ENCODE measurements at places on chromosomes 16 and 17.
A peak's percentile ranks its signal among the peaks of the same experiment; 100 is the strongest.

DNA sequence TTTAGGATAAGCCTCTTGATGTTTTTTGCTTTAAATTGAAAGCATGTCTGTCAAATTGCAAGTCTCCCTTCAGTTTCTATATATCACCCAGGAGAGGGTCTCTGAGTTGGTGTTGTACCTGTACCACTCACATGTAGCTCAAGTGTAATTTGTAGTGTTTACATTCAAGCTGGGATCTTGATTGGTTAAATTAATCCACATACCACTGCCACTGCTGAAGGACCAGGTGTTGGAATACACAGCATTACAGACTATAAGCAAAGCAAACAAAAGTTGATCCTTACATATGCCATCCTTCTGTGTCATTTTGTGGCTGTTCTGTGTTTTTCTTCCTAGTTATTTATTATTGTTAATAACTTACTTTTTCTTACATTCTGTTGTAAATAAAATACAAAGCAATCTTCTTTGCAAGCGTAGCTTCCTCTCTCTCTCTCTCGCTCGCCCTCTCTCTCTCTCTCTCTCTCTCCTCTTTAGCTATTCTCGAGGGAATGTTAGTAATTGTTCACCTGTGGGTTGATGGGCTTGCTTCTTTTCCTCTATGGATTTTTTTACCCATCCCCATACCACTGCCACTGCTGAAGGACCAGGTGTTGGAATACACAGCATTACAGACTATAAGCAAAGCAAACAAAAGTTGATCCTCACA is 20.8 kb upstream of the NOL11 start:
- DNase-seq = no peak
- H3K27ac ChIP-seq = no peak overlapping the region
- H3K4me3 ChIP-seq = no peak overlapping the region
- H3K27me3 ChIP-seq = no peaks in the 10 kb centered on the region

DNA sequence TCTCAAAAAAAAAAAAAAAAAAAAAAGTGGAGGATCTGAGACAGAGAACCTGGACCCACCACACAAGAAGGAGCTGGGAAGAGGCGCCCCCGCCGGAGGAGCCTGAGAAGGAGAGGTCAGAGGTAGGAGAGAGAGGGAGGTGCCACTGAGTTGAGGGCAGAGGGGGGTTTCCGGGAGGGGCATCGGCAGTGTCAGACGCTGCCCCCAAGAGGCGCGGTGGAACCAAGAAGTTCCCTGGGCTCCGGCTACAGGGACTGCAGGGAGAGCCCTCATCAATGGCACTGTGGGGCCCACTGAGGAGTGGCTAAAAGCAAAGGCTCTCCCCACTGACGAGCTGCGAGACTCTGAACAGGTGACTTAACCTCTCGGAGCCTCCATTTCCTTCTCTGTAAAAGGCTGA is 4.2 kb downstream of the CCDC42 start:
- H3K4me1 ChIP-seq = peaks cover 10% of the 10 kb centered on the region
- H3K27ac ChIP-seq = no peak overlapping the region
- no peaks in the 10 kb centered on the region for H3K27me3 ChIP-seq
- H3K36me3 ChIP-seq = no peaks in the 10 kb centered on the region

GRCh38 chr16:50265716-50266336 is 525 bp upstream of the ADCY7 start:
- no peaks in the 10 kb centered on the region for H3K36me3 ChIP-seq
- H3K4me1 ChIP-seq = peaks cover 16% of the 10 kb centered on the region
- no peak overlapping the region for H3K4me3 ChIP-seq
- peak overlapping the region; percentile 46 for H3K27ac ChIP-seq

GRCh38 chr16:825341-826061 is 25.0 kb upstream of the GNG13 start:
- no peaks in the 10 kb centered on the region for H3K27me3 ChIP-seq
- no peak overlapping the region for H3K4me3 ChIP-seq
- H3K4me1 ChIP-seq = no peaks in the 10 kb centered on the region
- DNase-seq = no peak
- no peaks in the 10 kb centered on the region for H3K36me3 ChIP-seq
- H3K27ac ChIP-seq = no peak overlapping the region

GRCh38 chr17:50630524-50631194 is 4.0 kb upstream of the ABCC3 start:
- H3K4me3 ChIP-seq = no peak overlapping the region
- H3K4me1 ChIP-seq = peaks cover 19% of the 10 kb centered on the region
- H3K36me3 ChIP-seq = no peaks in the 10 kb centered on the region
- peaks cover 24% of the 10 kb centered on the region for H3K27me3 ChIP-seq
- no peak overlapping the region for H3K27ac ChIP-seq
- no peak for DNase-seq

DNA sequence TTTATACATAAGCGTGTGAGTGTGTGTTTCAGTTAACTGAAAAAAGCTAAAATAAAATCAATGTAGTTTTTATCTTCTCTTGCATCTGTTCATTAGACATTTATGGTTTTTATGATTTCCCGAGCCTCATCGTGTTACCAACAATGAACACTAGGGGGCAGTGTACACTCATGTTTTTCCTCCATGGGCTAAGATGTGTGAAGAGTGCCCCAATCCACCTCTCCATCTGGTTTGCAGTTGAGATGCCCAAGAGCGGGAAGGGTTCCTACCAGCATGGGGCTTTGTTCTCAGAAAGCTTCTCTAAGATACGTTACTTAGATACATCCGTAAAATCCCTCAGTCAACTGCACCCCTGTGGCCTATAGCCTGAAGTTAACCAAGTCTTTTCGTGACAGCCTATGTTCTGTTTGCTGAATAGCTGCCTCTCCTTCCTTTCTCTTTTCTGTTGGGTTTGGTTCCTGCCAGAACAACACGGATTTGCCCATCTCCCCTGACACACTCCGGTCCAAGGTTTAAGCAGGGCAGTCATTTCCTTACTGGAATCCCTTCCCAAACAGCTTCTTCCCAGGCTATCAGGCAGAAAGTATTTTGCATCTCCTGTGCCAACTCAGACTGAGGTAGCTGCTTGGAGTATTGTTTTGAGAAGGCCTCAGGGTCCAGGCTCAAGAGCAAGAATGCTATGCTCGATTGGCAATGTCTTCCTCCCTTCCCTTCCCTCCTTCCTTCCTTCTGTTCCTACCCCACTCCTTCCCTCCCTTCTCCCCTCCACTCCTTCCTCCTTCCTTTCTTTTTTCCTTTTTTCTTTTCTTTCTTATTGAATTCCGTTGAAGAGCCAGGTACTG is 12.9 kb upstream of the ELAC2 start:
- no peaks in the 10 kb centered on the region for H3K27me3 ChIP-seq
- no peaks in the 10 kb centered on the region for H3K36me3 ChIP-seq
- no peak overlapping the region for H3K4me3 ChIP-seq
- no peak overlapping the region for H3K27ac ChIP-seq
- peak; percentile 65 for DNase-seq
- no peaks in the 10 kb centered on the region for H3K4me1 ChIP-seq

GRCh38 chr16:49789616-49790015 is 66.3 kb downstream of the ZNF423 start:
- H3K4me1 ChIP-seq = peaks cover 18% of the 10 kb centered on the region
- H3K36me3 ChIP-seq = no peaks in the 10 kb centered on the region
- no peaks in the 10 kb centered on the region for H3K27me3 ChIP-seq
- no peak for DNase-seq

GRCh38 chr17:5378566-5379207 is 40.8 kb downstream of the NUP88 start:
- H3K4me3 ChIP-seq = no peak overlapping the region
- H3K27ac ChIP-seq = no peak overlapping the region
- H3K4me1 ChIP-seq = no peaks in the 10 kb centered on the region
- H3K27me3 ChIP-seq = no peaks in the 10 kb centered on the region

GRCh38 chr16:19851476-19851875 is 33.2 kb downstream of the GPRC5B start:
- no peaks in the 10 kb centered on the region for H3K4me1 ChIP-seq
- H3K36me3 ChIP-seq = no peaks in the 10 kb centered on the region
- no peak overlapping the region for H3K4me3 ChIP-seq
- no peak for DNase-seq

DNA sequence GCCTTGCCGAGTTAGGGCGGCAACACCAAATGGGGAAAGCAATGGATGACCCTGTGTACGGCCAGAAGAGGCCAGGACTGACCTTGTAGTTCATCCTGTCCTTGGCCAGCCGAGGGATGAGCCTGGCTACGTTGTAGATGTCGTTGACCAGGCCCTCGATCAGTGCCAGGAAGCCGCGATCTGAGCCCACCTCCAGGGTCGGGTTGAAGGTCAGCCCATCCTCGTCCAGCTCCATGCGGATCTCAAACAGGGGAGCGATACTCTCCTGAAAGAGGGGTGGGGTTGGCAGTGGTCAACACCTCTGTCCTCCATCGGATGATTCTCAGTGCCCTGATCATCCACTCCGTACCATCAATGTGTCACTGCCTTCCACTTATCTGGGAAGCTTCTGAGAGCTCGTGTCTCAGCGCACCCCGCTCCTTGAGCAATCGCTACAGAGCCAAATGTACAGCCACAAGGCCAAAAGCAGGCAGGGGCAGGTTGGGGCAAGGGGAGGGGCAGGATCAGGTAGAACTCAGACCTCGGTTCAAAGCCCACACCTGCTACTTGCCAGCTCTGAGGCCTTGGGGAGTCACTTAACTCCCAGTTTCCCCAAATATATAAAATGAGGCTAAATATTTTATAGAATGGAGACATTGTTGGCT is 39.9 kb downstream of the DNAH17 start:
- no peaks in the 10 kb centered on the region for H3K36me3 ChIP-seq
- no peaks in the 10 kb centered on the region for H3K4me1 ChIP-seq
- DNase-seq = no peak
- H3K27me3 ChIP-seq = no peaks in the 10 kb centered on the region

- no peaks in the 10 kb centered on the region for H3K27me3 ChIP-seq
- H3K27ac ChIP-seq = no peak overlapping the region
- H3K4me3 ChIP-seq = no peak overlapping the region
- no peaks in the 10 kb centered on the region for H3K4me1 ChIP-seq
- no peaks in the 10 kb centered on the region for H3K36me3 ChIP-seq
These were observed 883.3 kb downstream of the CDH11 start for GRCh38 chr16:64238571-64238970.

DNA sequence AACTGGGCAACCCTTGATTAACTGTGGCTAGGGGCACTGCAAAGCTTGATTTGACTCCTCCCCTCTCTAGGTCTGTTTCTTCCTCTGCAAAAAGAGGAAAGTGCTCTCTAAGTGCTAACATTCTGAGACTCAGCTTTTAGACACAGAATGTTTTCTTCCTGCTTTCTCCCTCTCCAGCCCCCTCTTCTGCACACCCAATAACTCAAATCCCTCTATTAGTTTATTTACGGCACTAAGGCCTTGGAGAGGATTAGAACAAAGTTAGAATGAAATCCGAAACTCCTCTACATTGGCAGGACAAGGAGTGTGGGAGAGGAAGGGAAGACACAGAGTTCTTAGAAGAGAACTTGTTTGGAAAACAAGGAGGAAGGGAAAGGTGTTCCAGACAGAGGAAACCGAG is 3.3 kb upstream of the SBK1 start:
- H3K4me1 ChIP-seq = peaks cover 4% of the 10 kb centered on the region
- H3K27ac ChIP-seq = no peak overlapping the region

GRCh38 chr16:3007059-3007956 is 5.4 kb upstream of the CLDN9 start:
- peaks cover 51% of the 10 kb centered on the region for H3K4me1 ChIP-seq
- DNase-seq = no peak
- no peaks in the 10 kb centered on the region for H3K27me3 ChIP-seq
- peak overlapping the region; percentile 100 for H3K27ac ChIP-seq
- no peak overlapping the region for H3K4me3 ChIP-seq
- H3K36me3 ChIP-seq = no peaks in the 10 kb centered on the region

DNA sequence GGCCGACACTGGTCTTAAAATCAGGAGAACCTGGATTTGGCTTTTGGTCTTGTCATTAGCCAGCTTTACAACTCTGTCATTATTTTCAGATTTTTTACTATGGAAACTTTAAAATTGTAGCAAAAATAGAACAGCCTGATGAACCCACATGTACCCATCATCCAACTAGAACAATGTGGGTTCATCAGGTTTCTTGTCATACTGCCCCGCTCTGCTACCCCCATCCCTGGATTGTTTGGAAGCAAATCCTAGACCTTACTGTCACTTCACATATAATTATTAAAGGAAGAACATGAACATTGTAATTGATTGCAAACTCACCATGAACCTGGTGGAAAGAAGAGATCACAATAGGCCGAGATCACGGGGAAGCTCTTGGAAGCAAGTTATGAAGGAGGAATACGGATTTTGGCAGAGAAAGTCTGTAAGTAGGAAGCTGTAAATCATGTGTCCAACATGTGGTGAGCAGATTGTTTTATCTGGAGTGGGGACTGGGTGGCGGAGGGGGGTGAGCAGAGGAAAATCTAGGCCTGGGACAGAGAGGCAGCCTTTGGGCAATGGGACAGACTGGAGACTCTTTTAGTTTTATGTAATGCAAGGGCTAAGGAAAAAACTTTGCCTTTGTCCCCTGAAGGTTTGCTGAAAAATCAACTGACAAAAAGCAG is 67.0 kb downstream of the PITPNC1 start:
- H3K27me3 ChIP-seq = no peaks in the 10 kb centered on the region
- H3K36me3 ChIP-seq = no peaks in the 10 kb centered on the region
- H3K4me3 ChIP-seq = no peak overlapping the region
- no peak overlapping the region for H3K27ac ChIP-seq

GRCh38 chr17:54867634-54868033 is 33.0 kb upstream of the TOM1L1 start:
- no peaks in the 10 kb centered on the region for H3K36me3 ChIP-seq
- no peak overlapping the region for H3K27ac ChIP-seq
- DNase-seq = no peak
- H3K4me3 ChIP-seq = no peak overlapping the region
- no peaks in the 10 kb centered on the region for H3K27me3 ChIP-seq

DNA sequence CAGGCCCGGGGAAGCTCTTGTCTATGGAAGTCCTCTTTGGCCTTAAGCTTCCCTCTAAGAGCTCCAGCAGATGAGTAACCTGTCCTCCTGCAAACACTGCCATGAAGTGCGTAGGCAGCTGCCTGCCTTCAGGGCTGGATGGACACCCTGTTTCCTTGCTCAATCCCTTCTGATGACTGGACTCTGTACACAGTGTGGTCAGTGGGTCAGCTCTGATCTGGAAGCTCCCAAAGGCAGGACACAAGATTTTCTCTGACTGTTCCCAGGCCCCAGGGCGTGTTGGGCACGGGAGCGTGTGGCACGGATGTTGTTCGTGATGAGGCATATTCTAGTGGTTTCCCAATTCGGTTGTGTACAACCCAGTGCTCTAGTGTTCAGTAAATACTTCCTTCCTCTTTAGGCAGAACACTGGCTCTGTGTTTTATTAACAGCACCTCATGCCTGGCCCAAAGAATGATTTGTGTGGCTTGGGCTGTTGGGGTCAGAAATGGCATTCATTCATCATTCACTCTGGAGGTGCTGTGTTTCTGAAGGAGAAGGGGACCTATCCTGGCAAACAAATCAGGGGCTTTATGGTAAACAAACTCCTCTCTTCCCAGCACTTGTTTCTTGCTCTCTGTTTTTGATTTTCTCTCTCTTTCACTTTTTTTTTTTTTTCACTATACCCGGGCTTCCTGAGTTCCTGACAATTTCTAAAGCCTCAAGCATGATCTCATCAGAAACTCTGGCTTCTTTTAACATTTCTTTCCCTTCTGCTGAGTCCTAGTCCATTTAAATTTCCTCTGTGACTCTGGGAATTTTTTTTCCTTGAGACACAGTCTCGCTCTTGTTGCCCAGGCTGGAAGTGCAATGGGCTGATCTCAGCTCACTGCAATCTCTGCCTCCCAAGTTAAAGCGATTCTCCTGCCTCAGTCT is 12.0 kb upstream of the RNF157 start:
- no peaks in the 10 kb centered on the region for H3K36me3 ChIP-seq
- no peaks in the 10 kb centered on the region for H3K27me3 ChIP-seq
- DNase-seq = peak; percentile 99
- no peak overlapping the region for H3K4me3 ChIP-seq
- H3K4me1 ChIP-seq = peaks cover 11% of the 10 kb centered on the region

Measured in trophoblast cell (in vitro differentiated cells and primary cell).